ENCODE measurements at places on chromosomes 16 and 17.

DNA sequence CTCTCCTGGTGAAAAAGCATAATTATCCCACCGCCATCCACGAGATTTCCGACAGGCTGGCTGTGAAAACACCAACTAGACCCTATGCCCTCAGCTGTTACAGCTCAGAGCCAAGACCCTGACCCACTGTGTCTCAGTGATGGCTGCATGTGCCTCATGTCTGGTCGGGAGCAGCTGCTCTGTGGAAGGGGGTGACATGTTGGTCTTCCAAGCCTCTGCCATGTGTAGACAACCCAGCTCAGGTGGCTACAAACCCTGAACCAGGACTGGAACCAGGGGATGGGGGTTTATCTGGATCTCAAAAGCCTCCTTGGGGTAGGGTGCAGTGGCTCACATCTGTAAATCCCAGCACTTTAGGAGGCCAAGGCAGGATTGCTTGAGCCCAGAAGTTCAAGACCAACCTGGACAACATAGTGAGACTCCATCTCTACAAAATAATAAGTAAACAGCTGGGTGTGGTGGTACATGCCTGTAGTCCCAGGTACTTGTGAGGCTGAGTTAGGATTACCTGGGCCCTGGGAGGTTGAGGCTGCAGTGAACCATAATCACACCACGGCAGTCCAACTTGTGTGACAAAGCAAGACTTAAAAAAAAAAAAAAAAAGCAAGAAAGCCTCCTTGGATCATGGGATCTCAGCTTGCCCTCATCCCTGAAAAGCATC, 220.3 kb downstream of the CPPED1 start:
- no peak for DNase-seq

- DNase-seq = no peak
Observed at GRCh38 chr17:19904412-19904811, 36.7 kb upstream of the ULK2 start.

- DNase-seq = no peak
Observed at GRCh38 chr17:83136156-83136555, 56.7 kb downstream of the METRNL start.

GRCh38 chr17:10060526-10060925, 137.9 kb downstream of the GAS7 start:
- DNase-seq = no peak

All from right atrium auricular region (tissue), 2 donors.